ENCODE measurements at places on chromosomes 5 and 9.

DNA sequence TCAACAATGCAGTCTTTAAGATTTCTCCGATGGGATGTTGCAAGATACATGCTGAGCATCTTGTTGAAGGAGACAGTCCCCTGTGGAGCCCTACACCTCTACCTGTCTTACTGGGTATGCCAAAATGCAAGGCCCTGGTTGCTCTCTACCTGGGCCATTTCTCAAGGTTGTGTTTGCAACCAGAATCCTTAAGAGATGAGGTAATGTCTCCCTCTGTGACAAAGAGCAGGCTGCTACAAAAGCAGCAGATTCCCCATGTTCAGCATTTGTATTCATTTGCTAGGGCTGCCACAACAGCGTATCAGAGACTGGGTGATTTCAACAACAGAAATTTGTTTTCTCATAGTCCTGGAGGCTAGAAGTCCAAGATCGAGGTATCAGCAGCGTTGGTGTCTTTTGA lies 138.4 kb upstream of the RPS23 start:
- no peak for DNase-seq

DNA sequence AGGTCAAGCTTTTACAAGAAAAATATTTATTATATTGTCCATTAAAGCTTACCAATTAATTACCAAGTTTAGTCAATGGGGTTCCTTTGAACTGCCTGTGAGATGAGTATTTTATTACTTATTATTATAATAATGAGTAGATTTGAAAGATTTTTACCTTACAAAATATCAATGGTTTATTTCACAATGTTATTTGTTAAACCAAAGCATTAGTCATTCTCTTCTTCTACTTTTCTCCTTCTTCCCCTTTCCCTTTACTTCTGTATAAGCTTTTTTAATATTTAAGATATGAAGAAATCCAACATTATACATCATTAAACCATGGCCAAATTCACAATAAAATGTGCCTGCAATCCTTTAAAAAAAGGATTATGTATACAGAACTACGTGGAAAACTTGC lies 369.5 kb downstream of the ARL15 start:
- no peak for DNase-seq

- DNase-seq, result no peak
These were observed 499.0 kb downstream of the CDH10 start for GRCh38 chr5:24145806-24146205.

- no peak for DNase-seq
These were observed 33.0 kb downstream of the TBCA start for GRCh38 chr5:77743181-77743580.

GRCh38 chr5:140710899-140711552 lies 10.8 kb downstream of the ZMAT2 start:
- peak; percentile 96 for DNase-seq

DNA sequence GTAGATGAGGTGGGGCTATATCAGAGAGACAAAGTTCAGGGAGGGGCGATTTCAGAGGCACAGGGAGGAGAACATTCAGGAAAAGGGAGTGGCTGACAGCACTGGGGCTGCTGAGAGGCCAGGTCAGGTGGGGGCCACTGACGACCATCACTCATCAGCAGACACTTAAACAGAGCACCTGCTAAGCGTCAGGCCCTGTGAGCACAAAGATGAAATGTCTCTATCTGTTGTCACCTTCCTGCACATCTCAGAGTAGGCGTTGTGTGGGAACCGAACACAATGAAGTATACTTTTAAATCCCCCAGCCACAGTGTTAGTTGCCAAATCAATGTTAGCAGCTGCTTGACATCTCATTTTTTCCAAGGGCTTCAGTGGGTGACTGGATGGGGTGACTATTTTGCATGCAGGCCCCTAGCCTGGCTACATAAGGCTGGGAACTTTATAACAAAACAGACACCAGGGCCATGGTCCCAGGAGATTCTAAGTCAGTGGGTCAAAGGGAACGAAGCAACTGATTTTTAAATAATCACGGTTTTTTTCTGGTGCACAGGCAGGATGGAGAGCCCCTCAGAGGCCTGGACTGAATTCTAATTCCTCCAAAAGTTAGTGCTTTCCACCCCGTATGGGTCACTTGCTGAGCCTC lies 31.1 kb upstream of the ANKRD18A start:
- DNase-seq, result no peak

GRCh38 chr5:102856389-102856777 lies 101.3 kb downstream of the PAM start:
- no peak for DNase-seq

DNA sequence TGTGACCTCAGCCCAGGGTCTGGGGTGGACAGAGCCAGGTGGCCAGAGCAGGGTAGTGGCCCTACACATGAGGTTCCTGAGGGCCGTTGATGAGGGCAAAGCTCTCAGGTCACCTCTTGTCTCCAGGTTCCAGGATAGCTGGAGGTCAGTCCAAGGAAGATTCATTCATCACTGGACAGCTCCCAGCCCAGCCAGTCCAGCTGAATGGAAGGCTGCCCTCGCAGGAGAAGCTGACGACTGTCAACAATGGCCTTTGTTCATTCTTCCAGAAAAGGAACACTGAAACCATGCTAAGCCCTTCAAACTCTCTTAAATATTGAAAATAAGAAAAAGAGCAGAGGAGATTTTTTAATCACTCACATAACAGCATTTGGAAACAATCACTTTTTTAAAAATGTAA lies 169.7 kb upstream of the TBCA start:
- no peak for DNase-seq

- DNase-seq, result no peak
These were observed 287.5 kb downstream of the KCTD16 start for GRCh38 chr5:144458216-144458615.

- DNase-seq, result no peak
These were observed 37.8 kb upstream of the TAS2R1 start for GRCh38 chr5:9667906-9668305.

GRCh38 chr5:150309101-150309885 lies 6.6 kb upstream of the ARSI start:
- DNase-seq, result no peak

GRCh38 chr9:32738501-32739172 lies 44.7 kb upstream of the TMEM215 start:
- no peak for DNase-seq

DNA sequence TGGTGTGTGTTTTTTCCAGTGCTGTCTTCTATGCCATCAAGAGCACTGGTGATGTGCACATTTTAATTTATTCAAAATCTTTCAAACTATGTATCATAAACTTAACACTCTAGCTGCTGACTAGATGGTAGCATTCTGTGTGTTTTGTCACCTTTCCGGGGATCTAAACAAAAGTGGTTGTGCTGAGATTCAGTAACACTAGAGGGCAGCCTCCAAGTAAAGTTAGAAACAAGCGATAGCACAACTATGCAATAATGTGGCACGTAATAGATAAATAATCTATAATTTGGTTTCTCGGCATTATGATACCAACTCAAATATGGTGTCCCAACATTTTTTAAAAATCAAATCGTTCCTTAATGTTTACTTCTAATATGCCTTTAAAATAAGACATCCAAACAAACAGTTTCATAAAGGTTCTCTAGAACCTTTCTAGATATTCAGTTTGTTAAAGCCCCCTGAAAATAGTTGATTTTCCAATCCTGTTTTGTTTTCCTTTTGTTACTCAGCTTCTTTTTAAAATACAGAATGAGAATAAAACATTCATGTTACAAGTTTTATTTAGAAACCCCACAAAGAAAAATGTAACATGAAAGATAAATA lies 16.9 kb downstream of the SEMA6A start:
- no peak for DNase-seq

GRCh38 chr5:150035139-150035895 lies 34.8 kb downstream of the HMGXB3 start:
- no peak for DNase-seq

- no peak for DNase-seq
These were observed 210.2 kb upstream of the TARS1 start for GRCh38 chr5:33230467-33231078.

DNA sequence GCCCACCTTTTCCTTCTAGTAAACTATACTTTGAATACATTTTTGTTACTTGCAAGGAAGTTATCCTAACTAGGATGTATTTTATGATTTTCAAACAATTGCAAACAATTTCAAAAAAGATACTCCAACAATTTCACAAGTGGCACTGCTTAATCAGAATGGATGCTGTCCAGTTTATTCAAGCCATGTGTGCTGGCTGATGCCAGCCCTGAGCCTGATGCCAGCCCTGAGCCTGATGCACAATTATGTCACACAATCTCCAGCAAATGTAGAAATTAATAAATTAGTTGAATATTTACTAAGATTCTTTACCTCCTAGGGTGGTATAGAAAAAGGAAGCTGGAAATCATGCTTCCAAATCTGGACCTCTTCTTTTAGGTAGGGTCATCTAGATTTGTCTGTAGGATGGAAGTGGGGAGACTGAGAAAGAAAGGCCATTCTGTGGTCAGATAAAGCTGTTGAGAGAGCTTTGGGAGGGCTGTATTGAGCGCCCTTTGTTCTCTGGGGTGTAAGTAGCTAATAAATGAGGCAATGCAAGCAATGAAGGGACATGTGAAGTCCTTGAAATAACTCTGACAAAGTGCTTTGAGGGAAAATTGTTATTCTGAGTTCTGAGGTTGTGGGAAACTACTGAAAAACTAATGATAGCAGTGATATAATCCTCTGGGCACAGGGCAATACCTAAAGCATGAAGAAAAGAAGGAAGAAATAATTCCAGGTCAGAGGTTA lies 5.8 kb upstream of the C6 start:
- DNase-seq, result no peak

DNA sequence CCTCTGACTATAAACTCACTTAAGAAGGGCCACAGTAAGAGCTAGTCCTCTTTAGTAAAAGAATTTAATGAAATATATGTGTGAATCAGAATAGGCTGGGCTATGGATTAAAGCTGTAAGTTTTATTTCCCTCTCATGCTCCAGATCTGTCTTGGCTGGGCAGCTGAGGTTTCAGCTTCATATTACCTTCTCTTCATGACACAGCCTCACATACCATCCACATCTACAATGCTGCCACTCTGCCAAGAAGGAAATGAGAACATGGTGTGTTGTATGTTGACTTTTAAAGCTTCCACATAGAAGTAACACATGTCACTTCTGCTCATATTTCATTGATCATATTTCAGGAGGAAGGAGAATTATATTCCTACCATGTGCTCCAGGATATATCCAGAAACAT lies 776.0 kb upstream of the ACO1 start:
- DNase-seq, result no peak

GRCh38 chr5:66717455-66718373 lies 121.5 kb downstream of the MAST4 start:
- no peak for DNase-seq

DNA sequence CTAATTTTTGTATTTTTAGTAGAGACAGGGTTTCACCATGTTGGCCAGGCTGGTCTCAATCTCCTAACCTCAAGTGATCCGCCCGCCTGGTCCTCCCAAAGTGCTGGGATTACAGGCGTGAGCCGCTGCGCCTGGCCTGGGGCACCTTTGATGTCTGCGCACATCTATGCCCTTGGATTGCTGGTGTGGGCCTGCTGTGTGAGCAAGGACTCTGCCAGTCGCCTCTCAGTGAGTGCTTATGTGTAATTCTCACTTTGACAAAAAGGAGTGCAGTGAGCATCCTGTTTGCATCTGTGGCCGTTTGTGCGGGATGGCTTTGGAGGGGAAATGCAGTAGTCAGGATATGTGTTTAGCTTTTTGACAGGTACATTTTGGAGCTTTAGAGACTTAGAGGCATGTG lies 9.4 kb downstream of the WDR5 start:
- DNase-seq, result no peak

DNA sequence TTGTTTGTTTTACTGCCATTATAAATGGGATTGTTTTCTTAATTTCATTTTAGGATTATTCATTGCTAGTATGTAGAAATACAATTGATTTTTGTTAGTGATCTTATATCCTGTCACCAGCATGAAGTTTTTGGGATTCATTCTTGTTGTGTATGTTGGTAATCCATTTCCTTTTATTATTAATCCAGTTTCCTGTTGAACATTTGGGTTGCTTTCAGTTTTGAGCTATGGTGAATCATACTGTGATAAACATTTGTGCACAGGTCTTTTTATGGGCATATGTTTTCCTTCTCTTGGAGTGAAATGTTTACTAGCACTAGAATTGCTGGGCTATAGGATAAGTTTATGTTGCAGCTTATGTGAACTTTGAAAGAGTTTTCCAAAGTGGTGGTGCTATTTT lies 69.6 kb downstream of the MAN2A1 start:
- no peak for DNase-seq

GRCh38 chr9:95808011-95808410 lies 67.5 kb upstream of the ERCC6L2 start:
- no peak for DNase-seq

GRCh38 chr9:108684288-108685025 lies 171.3 kb downstream of the ACTL7B start:
- no peak for DNase-seq

DNA sequence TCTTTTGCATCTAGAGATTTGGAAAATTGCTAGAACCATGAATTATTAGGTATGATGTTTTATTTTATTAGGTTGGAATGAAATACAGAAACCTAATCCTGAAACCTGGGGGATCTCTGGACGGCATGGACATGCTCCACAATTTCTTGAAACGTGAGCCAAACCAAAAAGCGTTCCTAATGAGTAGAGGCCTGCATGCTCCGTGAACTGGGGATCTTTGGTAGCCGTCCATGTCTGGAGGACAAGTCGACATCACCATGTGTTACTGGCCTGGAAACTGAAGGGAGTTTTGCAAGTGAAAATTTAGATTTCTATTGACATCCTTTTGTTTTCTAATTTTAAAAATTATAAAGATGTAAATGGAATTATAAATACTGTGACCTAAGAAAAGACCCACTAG lies 100.7 kb downstream of the NLN start:
- DNase-seq, result no peak

- no peak for DNase-seq
These were observed 47.7 kb upstream of the ITGA1 start for GRCh38 chr5:52740007-52740406.

GRCh38 chr9:97873425-97873824 lies 20.4 kb downstream of the FOXE1 start:
- peak; percentile 4 for DNase-seq

- DNase-seq, result no peak
These were observed 619.1 kb upstream of the COX7C start for GRCh38 chr5:85998656-85999055.

DNA sequence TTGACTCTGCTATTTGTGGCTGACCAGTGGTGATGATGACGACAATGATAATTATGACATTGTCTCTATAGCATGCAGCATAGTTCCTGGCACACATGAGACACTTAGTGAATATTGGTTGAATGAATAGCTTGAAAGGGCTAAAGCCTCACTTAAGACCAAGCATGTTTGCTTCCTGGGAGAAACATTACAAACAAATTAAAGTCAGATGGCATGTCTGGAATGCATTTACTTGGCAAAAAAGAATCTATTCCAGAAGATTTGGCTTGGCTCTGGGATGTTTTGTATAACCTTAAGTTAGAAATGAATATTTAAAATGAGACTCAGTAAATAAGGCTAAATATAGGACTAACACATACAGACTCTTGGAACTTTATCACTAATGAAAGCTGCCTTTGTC lies 21.6 kb downstream of the GAS1 start:
- DNase-seq, result no peak

DNA sequence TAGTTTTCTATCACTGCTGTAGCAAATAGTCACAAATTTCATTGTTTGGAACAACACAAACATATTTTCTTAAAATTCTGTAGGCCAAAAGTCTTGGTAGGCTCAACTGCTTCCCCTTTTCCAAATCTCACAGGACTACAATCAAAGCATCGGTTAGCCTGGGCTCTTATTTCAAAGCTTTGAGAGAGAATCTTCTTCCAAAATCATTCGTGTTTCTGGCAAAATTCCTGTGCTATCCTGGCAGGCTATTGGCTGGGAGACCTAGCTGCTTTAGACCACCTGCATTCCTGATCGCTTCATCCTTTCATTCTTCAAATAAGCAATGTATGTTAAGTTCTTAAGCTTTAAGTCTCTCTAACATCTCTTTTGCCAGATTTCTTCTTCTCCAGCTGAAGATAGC lies 629.8 kb upstream of the CDH18 start:
- no peak for DNase-seq
